ENCODE measurements at places on chromosomes 4 and X. TPM values are rescaled to one million over a fixed set of nuclear protein-coding genes. Genes with fewer than 3 reads are reported as not detected.

The HS3ST1 gene
- 0.51 TPM for total RNA-seq

The CXCL8 gene
- total RNA-seq = 9.6 TPM

The SSX2 gene
- total RNA-seq = not detected

The ADH1C gene
- 9.0 TPM for total RNA-seq

The PDCL2 gene
- total RNA-seq = not detected

The GABRQ gene
- 1.0 TPM for total RNA-seq

The CLTRN gene
- 1.0 TPM for total RNA-seq

The PABPC1L2A gene
- total RNA-seq = not detected

The BGN gene
- total RNA-seq = 62.2 TPM

- DNase-seq = no peak
Observed at GRCh38 chr4:7668271-7668670, 233.5 kb upstream of the PSAPL1 start.

- peak; percentile 79 for DNase-seq
Observed at GRCh38 chrX:9530848-9531274, 66.0 kb downstream of the TBL1X start.

DNA sequence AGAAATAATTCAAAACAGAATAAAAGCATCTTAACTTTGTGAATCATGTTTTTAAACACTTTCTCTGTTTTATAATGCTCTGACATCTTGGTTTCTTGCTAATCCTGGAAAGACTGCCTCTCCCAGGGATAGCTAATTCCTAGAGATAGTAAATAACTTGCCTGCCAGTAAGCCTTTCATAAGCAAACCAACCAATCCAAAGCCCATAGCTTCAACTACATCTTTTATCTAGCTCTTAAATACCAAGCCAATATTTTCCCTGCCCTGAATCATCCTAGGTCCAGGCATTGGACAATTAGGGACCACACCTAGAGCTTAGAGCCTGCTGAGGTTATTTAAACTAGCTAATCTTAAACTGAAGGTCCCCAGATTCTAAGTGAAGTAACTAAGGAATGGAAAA, 223.7 kb upstream of the DIPK2B start:
- no peak for DNase-seq

DNA sequence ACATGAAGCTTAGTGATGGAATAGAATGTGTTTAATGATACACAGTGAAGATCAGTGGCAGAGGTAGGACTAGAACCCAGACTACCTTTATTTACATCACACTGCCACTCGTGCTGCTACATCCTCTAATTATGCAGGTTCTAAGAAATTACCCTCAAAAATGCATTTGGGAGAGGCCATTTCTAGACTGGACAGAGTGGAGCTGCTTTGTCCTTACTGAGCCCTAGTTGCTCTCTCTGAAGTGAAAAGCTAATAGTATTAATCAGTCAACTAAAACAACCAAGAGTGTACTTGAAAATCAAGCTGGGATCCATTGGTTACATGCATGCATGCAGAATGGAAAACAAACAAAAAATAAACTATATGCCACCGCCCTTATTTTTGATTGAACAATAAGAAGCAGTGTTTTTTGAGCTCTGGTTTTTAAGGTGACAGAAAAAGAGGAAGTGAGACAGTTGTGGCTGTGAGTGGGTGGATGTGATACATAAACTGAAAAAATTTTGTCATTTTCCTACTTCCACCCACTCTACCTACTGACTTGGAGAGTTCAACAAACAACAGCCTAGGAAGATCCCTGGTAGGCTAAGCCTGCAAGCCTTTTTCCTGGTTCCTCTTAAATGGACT, 6.8 kb upstream of the VSIG4 start:
- no peak for DNase-seq

GRCh38 chr4:2105559-2105958, 46.4 kb downstream of the NAT8L start:
- DNase-seq = no peak

DNA sequence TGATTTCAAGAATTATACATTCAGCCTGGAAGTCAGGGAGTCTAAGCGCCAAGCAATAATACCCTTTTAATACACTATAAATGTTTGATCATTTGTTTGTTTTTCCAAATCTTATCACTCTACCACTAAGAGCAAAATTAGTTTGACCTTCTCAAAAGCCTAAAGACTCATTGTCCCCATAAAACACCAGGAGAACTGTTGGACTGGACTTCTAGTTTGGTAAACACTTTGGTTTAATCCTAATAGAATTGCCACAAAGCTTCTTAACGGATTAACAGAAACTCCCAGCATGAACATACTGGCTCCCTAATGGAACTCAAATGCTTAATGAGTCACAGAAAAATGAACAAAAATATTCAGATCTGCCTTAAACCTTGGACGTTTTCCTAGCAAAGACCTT, 34.9 kb downstream of the SYTL5 start:
- no peak for DNase-seq

GRCh38 chrX:12308420-12308819, 170.1 kb downstream of the FRMPD4 start:
- no peak for DNase-seq

DNA sequence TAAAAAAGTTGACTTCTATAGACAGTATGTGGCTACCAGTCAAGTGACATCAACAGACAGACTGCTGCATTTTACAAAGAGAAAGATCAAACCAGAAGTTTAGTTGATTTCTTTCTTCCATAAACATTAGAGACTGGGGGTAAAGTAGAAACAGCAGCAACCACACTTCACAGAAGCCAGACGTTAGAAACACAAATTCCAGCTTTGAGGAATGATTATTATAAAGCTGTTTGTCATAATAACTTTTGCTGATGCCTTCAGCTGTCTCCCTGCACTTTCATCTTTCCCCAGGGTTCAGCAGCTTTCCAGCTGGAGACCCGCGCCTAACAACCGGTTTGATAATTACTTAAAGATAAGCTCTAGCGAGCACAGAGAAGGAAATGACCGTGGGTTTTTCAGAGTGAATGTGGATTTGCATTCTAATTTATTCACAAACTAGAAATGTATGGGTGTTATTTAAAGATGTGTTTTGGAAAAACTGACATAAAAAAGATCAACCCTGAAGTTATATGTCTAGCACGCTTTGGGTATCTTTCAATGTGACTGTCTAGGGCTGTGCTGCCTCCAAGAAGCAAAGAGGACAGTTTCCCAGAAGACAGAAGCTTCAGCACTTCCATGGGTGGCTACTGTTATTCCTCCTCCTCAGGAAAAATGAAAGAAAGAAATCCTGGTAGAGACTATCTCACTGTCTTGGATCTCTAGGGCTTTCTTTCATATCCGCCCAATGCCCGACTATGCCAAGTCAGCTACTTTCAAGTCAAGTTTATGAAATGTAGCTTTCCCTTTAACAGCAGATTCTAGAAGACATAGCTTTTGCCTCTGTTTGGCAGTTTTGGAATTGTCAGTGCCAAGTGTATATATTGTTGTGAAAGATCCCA, 15.0 kb upstream of the ENAM start:
- no peak for DNase-seq

DNA sequence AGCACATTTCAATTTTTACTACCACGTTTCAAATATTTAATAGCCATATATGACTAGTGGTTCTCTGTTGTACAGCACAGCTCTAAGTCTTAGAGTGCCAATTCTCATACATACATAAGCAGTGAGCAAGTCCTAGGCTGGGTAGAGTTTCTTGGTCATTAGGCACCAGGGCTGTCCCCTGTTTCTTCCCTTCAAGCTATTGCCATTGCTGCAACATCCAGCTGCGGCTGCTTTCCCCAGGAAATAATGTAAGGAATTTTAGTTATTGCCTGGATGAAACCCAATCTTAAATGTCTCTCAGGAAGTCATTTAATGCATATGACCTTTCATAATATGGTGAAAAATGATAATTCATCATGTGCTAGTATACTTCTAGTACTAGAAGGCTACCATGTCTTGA, 74.1 kb upstream of the PPP3CA start:
- DNase-seq = peak; percentile 9

DNA sequence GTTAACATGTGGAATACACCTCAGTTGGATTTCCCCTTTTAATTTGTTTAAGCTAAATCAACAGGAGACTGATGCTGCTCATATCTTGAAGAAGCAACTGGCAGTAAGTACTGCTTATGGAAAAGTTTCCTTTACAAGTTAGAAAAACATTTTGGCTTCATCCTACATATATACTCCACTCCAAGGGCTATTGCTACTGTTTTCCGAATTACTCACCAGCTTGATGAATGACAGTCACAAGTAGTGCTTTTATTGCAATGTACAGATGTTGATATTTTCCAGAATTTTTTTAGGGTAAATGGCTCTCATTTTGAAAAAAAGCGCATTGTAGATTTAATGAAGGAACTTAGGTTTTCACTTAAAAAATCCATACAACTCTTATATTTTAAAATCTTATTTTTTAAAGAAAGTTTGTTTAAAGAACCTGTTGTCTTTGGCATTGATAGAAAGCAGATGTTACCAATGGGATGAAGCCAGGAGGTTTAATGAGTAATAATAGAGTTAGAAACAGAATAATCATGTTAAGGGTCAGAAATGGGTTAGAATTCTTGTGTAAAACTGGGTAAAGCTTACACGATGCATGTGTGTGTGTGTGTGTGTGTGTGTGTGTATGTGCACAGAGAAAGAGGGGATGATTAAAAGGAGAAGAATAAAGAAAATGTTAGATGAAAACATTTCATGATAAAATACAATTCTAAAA, 272.9 kb downstream of the CFAP299 start:
- peak; percentile 33 for DNase-seq

DNA sequence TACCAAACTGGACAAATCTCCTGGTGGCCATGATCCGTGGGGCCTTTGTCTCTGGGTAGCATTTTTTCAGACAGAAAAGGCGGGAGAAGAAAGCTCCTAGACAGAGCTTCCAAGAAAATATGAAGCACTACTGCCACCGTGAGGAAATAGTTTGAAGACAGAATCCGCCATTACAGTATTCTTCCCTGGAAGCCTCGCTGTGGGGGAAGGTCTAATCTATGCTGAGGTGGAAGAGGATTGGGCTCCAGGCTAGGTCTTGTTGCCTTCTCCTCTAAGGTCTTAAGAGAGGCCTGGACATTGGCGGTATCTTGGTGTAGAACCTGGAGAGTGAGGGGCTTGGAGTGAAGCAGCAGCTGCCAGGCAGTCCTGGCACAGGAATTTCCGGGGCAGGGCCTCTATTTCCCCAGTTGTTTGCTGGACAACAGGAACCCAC, 218.9 kb downstream of the OR13H1 start:
- DNase-seq = no peak

GRCh38 chrX:13253223-13253622, 66.6 kb downstream of the ATXN3L start:
- no peak for DNase-seq

- DNase-seq = no peak
Observed at GRCh38 chrX:66677430-66677829, 38.6 kb upstream of the EDA2R start.

Measured in tongue (tissue), 3 donors.